ENCODE measurements at places on chromosomes 16 and 17. TPM values are rescaled to one million over a fixed set of nuclear protein-coding genes. Genes with fewer than 3 reads are reported as not detected.

DNA sequence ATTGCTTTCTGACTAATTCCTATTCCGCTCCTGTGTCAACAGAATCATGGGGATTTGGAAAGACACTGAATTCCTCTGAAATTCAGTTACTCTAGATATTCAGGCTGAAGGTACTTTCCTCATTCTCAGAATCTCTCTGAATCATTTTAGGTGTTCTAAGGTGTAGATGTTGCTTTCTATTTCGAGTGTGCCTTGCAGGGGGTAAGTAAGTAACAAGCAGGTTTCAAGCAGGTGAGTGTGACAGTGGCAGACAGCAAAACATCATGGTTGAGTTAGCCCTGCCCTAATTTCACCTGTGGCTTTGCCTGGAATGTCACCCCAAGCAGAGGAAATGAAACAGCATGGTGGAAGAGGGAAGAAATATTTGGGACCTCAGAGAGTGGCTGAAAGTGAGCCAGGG, 75.1 kb downstream of the SHISA9 start:
- H3K36me3 ChIP-seq = no peaks in the 10 kb centered on the region
- no peak overlapping the region for H3K27ac ChIP-seq
- H3K27me3 ChIP-seq = no peaks in the 10 kb centered on the region
- H3K4me3 ChIP-seq = no peak overlapping the region
- no peak for DNase-seq

DNA sequence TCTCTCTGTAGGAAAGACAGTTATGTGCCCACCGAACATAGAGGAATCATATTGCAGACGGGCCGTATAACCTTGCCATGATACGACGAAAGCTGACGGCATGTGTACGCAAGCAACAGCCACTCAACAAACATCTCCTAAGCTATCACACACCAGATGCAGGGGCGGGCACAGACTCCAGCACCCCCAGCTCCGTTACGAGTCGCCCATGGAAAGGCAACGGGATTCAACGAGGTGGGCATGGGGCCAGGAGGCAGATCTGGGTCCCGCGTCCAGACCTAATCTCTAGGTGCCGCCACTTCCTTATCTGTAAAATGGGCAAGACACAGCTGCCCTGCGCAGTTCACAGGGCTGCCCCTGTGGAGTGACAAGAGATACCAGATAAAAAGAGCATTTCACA, 35.6 kb downstream of the ABR start:
- DNase-seq = no peak
- no peaks in the 10 kb centered on the region for H3K4me1 ChIP-seq
- H3K4me3 ChIP-seq = no peak overlapping the region
- H3K27ac ChIP-seq = no peak overlapping the region

- no peaks in the 10 kb centered on the region for H3K27me3 ChIP-seq
- peaks cover 2% of the 10 kb centered on the region for H3K4me1 ChIP-seq
- H3K36me3 ChIP-seq = no peaks in the 10 kb centered on the region
- H3K4me3 ChIP-seq = no peak overlapping the region
- no peak overlapping the region for H3K27ac ChIP-seq
- no peak for DNase-seq
Observed at GRCh38 chr16:56121156-56121500, 70.2 kb upstream of the GNAO1 start.

The PRM3 gene
- polyA plus RNA-seq = not detected

The PKD1 gene
- 40.6 TPM for polyA plus RNA-seq

Data from H1 (cell line).